Fibroblast of upper back skin (primary cell): ENCODE measurements at places on chromosomes 5 and 9.

- no peak for DNase-seq
Observed at GRCh38 chr5:131264451-131265099, 722 bp downstream of the CDC42SE2 start.

DNA sequence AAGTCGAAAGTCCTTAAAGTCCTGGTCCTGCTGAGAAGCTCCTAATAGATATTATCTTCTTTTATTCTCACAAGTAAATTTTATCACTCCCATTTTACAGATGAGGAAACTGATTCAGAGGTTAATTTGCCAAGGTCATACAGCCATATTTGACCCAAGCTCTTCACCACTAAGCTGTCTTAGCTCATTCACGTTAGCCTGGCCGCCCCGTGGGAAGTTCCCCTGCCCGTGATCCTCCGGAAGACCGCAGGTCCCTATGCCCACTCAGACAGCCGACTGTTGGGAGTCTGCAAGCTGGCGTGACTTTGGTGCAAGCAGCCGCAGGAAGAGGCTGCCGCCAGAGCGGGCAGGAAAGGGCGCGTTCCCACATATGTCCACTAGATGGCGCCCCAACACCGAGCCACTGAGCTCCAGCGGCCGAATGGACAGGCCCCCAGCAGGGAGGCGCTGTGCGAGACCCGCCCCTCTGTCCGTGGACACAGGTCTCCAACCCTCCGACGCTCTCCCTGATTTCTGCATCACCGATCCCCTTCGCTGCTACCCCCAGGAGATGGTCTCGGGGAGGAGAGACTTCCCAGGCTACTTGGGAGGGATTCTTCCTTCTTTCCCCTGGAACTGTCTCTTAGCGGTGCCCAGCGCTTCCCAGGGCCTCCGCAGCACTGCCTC is 10.0 kb upstream of the ARAP3 start:
- DNase-seq: peak; percentile 70

GRCh38 chr9:94855903-94856302 is 129.4 kb downstream of the AOPEP start:
- DNase-seq: no peak

DNA sequence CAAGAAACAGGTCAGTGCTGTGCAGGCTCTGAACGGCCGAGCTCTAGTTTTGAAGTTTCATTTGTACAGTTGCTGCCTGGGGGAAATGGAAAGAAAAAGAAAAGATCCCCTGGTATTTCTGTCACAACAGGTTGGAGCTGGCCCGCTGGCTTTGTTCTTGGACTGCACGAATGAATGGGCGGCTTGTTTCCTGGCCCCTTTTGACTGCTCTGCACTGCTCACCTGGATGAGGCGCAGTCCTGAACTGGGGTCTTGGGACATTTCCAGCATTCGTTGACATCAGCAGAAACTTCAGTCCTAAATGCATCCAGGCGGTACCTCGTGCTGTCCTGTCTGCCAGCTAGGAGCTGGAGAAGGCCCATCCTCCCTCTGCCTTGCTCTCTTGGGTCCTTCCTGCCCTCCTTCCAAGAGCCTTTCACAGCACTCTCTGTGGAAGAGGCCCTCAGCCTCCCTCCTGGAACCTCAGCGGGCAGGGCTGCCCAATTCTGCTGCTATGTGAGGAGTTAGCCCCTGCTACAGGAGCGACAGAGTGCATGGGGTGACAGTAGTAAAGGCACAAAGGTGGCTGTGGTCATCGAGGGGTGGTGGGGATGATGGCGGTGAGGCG is 189.2 kb downstream of the FSTL4 start:
- no peak for DNase-seq

- DNase-seq: no peak
Observed at GRCh38 chr5:78203815-78204214, 90.7 kb downstream of the AP3B1 start.

- peak; percentile 94 for DNase-seq
Observed at GRCh38 chr5:58891086-58891970, 308.5 kb downstream of the RAB3C start.
